Neural crest cell (in vitro differentiated cells): ENCODE measurements at places on chromosomes 11 and 22.

- DNase-seq = no peak
Measured at GRCh38 chr11:103491777-103492176, 382.6 kb downstream of the DYNC2H1 start.

- DNase-seq = no peak
Measured at GRCh38 chr11:111570796-111571195, 30.3 kb downstream of the LAYN start.

GRCh38 chr11:134794192-134794591, 382.1 kb upstream of the B3GAT1 start:
- DNase-seq = no peak

- no peak for DNase-seq
Measured at GRCh38 chr11:117562136-117562535, 234.5 kb downstream of the CEP164 start.
